ENCODE measurements at places on chromosomes 11 and 22.
A peak's percentile ranks its signal among the peaks of the same experiment; 100 is the strongest.

GRCh38 chr22:42814215-42814614, 42.9 kb downstream of the ARFGAP3 start:
- no peak for DNase-seq

- DNase-seq, result no peak
These were observed 20.0 kb upstream of the CASP12 start for GRCh38 chr11:104918113-104918824.

- no peak for DNase-seq
These were observed 78.3 kb downstream of the LRRC32 start for GRCh38 chr11:76592025-76592914.

GRCh38 chr11:58625086-58625485, 2.6 kb downstream of the CNTF start:
- DNase-seq, result no peak

GRCh38 chr11:38824573-38824972, 2226.5 kb upstream of the RAG2 start:
- no peak for DNase-seq

DNA sequence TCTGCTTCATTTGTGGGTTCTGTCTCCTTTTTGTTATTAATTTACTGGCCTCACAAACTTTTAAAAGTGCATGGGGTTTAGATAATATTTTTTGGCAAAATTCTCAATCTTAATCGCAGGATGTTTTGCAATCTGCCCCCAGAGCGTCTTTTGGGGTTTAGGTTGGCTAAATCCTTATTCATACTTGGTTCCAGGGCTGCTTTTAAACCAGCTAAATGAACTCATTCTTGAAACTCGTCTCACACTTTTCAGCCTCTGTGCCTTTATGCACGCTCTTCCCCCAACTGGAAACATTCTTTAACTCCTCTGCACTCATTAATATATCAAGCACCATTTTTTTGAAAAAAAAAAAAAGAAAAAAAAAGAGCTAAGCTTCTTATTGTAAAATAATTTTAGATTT, 131.7 kb downstream of the KIF18A start:
- DNase-seq, result no peak

DNA sequence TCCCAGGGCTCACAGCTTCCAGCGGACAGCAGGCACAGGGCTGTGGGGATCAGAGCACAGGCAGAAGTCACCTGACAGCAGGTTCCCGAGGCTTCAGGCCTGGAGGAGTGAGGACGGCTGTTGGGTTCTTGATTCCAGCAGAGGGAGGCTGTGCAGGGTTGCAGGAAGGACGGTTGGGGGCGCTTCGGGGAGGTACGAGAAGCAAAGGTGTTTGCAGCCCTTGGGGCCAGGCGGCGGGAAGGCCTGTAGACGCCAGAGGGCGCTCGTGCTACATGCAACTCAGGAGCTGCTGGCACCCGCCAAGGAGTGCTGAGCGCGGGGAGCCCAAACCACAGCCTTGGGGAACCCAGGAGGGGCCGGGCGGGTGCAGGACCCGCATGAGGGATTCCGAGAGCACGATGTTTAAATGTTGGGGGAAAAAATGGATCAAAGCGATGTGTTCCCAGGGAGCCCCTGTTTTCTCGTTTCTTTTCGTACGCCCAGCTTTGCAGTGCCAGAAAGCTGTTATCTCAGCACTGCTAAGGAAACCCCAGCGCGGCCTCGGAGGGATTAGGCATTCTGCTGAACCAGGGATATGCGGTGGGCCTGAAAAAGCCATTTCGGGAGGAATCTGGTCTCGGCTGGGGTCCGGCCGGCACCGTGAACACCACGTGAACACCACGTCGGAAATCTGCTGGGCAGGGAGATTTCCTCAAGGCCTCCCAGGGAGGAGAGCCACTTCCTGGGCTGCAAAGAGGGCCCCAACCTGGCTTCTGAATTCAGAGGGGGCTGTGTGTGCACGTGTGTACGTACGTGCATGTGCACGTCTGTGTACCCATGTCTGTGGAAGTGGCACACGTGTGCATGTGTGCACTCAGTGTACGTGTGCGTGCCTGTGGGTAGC, 88.1 kb downstream of the KCNQ1 start:
- peak; percentile 95 for DNase-seq

DNA sequence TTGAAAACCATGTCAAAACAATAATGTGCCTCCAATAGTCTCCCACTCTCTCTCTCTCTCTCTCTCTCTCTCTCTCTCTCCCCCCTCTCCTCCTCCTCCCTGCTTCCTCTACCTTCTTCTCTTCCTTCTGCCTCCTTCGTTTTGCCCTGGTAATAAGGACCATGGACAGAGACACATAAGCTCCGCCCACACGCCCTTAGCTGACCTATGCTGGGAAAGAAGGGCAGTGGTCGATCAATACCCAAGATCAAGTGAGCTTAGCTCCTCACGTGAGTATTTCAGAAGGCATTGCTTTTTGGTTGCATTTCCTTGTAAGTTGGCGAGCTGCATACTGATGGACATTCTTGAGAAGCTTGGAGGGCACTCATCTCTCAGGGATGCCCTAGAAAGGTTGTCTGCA, 194.8 kb downstream of the MIAT start:
- DNase-seq, result no peak

DNA sequence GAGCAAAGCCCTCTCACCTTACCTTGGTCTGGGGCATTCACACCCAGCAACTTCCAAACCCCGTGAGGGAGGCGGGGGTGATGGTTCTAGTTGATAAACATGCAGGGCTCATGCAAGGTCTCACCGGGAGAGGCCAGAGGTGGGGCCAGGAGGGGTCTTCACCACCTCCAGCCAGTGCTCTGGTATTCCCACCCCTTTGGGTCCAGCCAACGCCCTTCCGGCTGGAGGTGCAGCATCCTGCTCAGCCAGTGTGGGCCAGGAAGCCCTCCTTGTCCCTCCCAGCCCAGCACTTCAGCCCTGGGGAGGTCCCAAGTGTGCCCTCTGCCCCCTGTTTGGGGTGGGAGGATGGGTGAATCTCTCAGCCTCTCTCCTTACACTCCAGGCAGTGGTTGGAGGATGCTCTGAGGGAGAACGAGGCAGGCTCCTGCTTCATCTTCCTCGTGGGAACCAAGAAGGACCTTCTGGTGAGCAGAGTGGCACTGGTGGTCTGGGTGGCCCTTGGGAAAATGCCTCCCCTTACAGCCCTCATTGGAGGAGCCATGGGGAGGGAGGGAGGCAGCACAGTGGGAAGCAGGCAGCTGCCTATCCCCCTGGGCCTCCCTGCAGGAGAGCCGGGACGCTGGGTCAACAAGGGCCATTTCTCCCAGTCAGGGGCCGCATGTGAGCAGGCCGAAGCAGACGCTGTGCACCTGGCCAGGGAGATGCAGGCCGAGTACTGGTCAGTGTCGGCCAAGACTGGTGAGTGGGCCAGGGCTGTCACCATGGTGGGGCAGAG, 13.4 kb downstream of the RAB36 start:
- DNase-seq, result no peak

- no peak for DNase-seq
These were observed 19.2 kb downstream of the TP53I11 start for GRCh38 chr11:44931466-44931865.

- no peak for DNase-seq
These were observed 26.7 kb downstream of the DHCR7 start for GRCh38 chr11:71421392-71421950.

DNA sequence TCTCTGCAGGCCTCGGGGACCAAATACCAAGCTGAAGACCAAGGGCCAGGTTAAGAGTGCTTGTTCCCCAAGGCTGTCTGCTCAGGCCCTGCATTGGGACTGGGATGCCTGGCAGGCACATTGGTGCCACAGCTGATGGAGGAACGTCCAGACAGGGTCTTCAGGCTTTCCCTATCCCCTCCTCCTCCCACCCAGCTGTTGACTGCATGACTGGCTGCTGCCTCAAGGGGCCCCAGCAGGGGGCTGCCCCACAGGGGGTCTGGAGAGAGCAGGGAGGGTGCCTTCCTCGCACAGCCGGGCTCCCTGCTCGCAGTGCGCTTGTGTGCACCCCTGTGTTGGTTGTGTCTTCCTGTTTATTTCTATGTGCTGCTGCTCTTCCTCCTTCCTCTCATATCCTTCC, 9.9 kb downstream of the RCOR2 start:
- no peak for DNase-seq

DNA sequence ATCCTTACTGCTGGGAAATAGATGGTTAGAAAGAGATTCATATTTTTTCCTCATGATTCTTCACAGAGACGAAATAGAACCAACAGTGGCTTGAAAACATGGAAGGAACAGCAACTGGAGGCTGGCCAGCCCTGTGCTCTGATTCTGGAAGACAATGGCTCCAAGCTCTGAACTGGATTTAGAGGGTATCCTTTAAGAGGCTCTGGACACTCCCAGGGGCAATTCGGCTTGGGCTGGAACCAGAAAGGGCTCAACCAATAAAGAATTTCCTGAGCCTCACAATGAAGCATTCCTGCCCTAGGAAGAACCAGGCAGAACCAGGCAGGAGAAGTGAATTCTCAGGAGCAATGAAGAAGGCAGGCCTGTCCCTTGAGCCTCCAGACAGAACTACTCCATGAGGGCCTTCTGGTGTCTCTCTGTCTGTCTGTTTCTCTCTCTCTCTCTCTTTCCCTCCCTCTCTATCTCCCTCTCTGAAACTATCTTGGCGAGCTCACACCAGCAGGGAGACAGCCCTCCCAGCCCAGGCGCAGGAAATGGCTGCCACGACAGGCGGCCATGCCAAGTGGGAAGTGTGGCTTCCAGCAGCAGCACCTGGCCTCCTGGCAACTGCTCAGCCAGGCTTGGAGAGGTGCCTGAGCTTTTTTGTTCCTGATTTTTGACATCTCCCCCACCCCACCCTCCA, 93.3 kb downstream of the RCN1 start:
- DNase-seq, result no peak

DNA sequence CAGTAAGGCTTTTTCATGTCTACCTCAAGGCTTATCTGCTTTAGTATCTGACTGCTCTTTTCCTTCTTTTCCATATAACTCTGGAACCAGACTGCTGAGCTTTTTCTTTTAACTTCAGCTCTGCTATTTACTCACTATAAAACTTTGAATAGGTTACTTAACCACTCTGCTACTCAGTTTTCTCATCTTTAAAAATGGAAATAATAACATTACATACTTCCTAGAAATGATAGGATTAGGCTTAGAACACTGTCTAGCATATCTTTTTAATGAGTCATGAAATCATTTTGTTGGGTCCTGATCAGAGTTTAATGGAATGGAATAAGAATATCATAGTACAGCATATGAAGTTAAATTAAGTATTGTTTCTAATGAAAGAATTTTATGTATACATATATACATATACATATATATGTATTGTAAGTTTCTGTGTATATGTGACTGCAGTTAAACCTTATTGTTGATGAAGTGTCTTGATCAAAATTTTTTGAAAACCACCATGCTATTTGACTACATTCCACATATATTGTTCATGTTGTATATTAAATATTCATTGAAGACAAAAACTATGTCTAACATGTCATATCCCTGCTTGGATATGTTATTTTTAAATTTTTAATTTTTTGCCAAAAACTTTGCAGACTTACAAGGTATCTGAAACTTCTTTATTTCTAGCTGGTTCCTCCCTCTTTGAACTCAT, 120.2 kb downstream of the METTL15 start:
- no peak for DNase-seq

- no peak for DNase-seq
These were observed 50.1 kb downstream of the ACER3 start for GRCh38 chr11:76910620-76911414.

GRCh38 chr11:68329978-68330699, 17.7 kb downstream of the LRP5 start:
- no peak for DNase-seq

GRCh38 chr11:65870307-65870658, 2.3 kb downstream of the EFEMP2 start:
- DNase-seq, result no peak

DNA sequence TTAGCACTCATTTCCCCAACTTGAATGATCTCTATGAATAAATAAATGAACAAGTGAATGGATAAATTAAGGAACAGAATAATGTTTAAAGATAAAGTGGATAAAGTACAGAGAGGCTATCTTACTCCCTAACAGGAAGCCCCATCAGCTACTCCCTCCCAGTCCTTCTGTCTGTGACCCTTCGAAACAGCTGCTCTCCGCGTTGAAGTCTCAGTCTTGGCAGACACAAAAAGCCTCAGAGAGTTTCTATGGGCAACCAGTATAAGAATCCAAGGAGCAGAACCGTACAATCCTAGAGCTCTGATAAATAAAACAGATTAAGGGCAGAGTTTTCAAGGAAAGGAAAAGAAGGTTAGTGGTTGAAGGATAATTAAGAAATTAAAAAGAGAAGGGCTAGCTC, 35.0 kb downstream of the GUCY1A2 start:
- no peak for DNase-seq

DNA sequence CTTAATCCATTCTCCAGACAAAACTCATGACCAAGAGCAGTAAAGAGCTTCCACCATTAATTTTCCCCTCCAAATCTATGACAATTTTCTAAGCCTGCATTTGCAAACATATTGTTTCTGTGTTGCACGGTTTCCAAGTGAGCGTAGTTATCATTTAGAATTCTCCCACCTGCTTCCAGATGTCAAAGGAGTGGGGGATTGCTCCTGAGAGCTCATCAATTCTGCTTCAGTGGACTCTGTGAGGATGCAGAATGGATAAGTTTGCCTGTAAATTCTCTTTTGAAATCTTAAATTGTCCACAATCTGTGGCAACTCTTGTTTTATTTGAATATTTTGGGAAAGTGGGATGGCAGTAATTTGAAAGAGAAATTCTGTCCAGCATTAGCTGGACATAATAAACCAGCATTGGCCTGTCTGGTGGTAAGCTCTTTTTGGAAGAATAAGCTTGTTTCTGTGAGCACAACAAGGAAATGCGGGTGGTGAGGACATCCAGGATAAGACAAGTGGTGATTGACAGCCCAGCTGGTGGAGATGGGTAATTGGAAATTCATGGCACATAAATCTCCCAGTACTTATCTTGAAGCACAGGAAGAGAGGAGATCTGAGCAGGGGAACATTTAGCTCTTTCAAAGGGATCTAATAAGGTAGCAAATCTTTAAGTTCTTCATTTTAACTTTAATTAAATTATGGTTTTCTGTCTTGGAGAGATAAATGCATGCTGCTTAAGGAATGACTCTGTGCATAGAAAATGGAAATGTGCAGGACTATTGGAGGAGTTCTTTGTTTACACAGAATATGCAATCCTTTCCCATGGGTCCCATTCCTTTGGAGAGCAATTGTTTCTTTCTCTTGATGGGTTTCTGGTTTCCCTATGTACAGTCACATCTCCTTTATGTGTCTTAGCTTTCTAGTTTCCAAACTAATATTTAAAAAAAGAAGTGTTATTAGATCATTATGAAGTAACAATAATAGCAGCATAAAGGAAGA, 73.2 kb downstream of the FAT3 start:
- DNase-seq, result no peak

GRCh38 chr11:1546536-1547466, 25.3 kb downstream of the DUSP8 start:
- DNase-seq, result peak; percentile 58

- DNase-seq, result no peak
These were observed 752.8 kb downstream of the OPCML start for GRCh38 chr11:132779497-132779896.

GRCh38 chr11:32722255-32722654, 72.2 kb downstream of the CCDC73 start:
- DNase-seq, result no peak

GRCh38 chr22:48973694-48974041, 854.0 kb downstream of the BRD1 start:
- DNase-seq, result no peak

- no peak for DNase-seq
These were observed 1.6 kb upstream of the FGF19 start for GRCh38 chr11:69705351-69705811.
